ENCODE measurements at places on chromosomes 1 and 21.

DNA sequence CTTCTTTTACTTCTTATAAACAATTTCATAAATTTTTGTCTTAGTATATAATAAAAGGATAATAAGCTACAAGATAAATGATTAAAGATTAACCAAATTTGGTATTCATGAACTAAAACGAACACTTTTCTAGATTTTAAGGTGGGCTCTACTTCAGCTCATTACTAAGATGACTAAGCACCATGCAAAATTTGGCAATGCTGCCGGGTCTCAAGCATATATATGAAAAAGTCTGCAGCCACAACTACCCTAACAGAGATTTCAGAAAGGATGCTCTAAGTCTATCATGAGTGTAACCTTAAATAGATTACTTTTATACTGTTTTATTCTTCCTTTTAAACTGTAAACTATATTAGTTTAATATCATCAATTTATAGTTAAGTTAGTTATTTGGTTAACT is 47.8 kb downstream of the BRWD1 start:
- no peak for DNase-seq

- no peak for DNase-seq
These were observed 44.1 kb downstream of the S100B start for GRCh38 chr21:46560568-46561444.

DNA sequence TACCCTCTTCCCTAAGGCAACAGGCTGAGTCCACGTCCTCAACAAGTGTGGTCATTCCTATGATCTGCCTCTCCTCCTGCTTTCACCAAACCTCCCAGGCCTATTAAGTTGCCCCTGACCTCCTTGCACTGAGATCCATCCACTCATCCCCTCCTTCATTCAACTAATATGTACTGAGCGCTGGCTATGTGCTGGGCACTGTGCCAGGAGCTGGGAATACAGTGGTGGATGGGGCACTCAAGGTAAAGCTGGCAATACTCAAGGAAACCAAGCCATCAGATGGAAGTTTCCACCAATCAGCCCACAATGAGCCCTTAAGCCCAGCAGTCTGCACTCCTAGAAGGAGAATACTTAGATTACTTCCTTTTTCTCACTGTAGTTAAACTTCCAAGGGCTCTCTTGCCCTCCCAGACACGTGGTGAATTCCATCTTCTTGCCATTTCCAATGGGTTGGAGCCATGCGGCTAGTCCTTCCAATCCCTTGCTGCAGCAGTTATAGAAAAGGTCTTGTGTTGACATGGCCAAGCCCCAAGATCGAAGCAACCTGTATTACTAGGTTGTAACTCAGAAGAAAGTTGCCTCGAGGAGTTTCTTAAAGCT is 279.9 kb upstream of the RUNX1 start:
- no peak for DNase-seq

GRCh38 chr1:220003015-220003414 is 43.3 kb downstream of the EPRS1 start:
- no peak for DNase-seq

DNA sequence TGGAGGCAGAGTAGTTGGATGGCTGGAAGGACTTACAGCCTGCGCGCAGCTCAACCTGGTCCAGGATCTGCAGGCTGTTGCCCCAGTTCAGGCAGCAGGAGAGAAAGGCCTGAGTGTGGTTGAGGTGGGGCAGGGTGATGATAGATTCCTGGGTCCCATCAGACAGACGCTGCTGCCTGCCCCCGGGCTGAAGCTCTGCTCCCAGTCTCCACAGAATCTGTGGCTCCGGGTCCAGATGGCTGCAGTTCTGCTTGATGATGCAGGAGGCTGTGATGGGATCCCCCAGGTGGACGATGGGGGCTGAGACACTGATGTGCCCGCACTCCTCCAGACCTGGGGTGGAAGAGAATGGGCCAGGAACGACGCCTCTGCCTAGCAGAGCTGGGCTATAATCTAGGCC is 7.4 kb downstream of the CSF3R start:
- DNase-seq: no peak

- no peak for DNase-seq
These were observed 47.7 kb downstream of the ELAVL4 start for GRCh38 chr1:50156241-50157010.

DNA sequence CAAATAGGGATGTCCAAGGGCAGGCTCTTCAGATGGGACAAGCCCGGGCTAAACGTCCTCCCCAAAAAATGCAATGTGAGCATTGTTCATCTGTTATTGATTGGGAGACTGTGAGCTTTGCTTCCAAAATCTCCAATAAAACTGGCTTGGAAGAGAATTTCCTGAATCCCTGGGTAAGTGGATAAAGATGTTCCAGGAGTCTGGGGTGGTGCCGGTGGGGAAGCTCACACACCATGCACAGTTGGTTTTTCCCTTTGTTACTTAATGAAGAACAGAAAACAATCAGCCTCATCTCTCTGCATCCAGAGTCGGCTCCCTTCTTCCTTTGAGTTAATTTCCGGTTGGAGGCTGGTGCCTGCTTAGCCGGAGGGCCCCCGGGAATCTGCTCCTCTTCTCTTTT is 72.1 kb upstream of the ZBTB40 start:
- no peak for DNase-seq

DNA sequence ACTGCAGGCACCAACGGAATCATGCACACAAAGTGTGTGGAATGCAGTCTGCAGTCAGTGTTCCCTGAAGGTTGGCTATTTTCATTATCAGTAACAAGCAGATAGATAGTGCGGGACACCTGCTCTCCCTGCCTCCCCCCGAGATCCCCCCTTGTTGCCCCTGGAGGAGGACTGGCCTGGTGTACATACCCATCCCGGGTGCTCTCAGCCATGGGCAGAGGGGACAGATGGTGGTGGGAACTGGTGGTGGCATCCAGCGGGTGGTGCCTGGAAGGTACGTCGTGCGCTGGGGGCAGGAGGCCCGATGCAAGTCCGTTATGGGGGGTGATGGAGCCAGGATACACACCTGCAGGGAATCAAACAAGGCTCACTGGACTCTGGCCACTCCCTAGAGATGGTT is 55.2 kb downstream of the DMRTB1 start:
- DNase-seq: no peak

- DNase-seq: no peak
These were observed 32.0 kb downstream of the SLC45A1 start for GRCh38 chr1:8349961-8350360.

- DNase-seq: no peak
These were observed 346.2 kb downstream of the BARHL2 start for GRCh38 chr1:90370686-90371447.

GRCh38 chr1:210608767-210609166 is 280.1 kb downstream of the HHAT start:
- no peak for DNase-seq

GRCh38 chr1:203702130-203702577 is 62.8 kb upstream of the LAX1 start:
- DNase-seq: no peak

DNA sequence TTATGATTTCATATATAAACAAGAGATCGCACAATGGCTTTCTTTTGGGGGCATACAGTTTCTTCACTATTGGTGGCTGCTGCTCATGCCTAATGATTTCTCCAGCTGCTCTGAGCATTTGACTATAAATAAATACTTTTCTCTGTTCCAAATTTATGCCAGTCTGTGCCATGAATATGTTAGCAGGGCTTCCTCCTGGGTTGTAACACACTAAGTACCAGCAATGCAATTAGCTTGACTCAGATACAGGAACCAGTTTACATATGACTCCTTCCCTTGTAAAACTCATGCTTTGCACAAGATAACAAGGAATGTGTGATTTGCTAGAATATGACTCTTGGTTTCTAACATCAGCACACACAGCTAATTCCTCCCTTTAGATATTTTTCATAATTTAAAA is 1629.7 kb downstream of the NCAM2 start:
- DNase-seq: no peak

- DNase-seq: no peak
These were observed 23.5 kb downstream of the ASB17 start for GRCh38 chr1:75908717-75909152.

GRCh38 chr1:21821385-21822019 is 9.4 kb downstream of the LDLRAD2 start:
- no peak for DNase-seq

GRCh38 chr1:1165485-1165884 is 8.2 kb upstream of the TTLL10 start:
- DNase-seq: no peak

GRCh38 chr1:107673006-107673405 is 292.0 kb downstream of the VAV3 start:
- DNase-seq: no peak

- no peak for DNase-seq
These were observed 19.0 kb upstream of the ABCG1 start for GRCh38 chr21:42199868-42200463.

- DNase-seq: no peak
These were observed 15.5 kb downstream of the DEGS1 start for GRCh38 chr1:224198572-224198971.

DNA sequence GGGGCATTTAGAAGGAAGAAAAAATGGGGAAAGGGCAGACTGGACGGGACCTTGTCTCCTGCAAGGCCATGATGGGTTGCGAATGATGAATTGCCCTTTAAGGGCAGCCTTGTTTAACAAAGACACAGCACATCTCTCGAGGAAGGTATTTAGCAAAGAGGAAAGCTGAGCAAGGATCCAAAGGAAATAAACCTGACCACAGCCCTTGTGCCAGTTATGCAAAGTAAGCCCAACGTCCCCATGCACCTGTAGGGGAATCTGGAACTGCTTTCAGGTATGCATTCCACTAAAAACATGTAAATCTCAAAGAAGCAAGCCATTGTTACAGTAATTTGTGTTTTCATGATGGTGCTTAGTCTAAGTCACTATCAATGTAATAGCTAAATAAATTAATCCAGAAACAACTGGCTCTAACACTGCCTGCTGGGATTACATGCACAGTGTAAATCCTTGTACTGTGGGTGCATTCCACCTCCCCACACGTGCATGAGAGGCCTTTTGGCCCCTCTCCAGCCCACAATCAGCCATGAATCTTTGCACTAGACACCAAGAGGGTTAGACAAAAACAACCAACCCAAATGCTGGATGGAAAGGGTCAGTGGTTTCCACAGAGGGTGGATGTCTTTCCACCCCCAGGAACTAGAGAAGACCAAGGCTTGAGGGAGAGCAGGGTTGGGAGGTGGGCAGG is 228.8 kb upstream of the KAZN start:
- no peak for DNase-seq

GRCh38 chr1:87435484-87435883 is 106.8 kb downstream of the LMO4 start:
- no peak for DNase-seq

- no peak for DNase-seq
These were observed 20.8 kb upstream of the TENT5C start for GRCh38 chr1:117585086-117585485.

DNA sequence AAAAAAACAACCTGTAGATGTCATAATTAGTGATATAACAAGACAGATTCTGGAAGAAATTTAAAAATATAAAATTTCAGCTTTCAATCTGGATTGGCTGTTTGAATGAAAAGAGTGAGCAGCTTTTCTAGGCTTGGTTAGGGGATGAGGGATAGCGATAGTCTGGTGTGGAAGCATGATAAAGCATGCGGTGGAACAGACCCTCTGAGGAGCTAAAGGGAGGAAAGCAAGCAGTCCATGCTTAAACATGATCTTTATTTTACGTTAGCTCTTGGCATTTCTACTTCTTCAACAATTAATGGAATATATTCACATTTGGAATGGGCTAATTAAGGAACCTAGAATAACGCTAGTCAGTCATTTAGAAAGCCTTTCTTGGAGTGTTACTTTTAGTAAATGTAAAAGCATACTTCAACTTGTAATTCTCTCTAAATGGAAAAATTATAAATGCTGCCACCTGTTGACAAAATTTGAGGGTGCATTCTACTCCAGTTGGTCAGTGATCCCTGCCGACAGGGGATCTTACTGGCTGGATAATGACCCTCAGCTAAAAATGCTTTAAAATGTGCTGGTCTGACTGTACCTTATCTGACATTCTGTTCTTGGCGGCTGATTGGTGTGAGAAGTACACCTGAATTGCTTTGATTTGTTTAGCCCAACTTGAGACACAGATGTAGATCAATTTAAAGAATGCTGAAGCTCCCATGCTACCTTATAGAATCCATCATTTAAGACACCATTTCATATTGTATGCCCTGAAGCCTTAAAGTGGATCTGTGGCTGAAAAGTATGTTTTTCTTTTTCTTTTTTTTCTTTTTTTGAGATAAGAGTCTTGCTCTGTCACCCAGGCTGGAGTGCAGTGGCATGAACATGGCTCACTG is 61.2 kb downstream of the AK4 start:
- DNase-seq: no peak

- DNase-seq: no peak
These were observed 42.5 kb downstream of the GPR88 start for GRCh38 chr1:100580446-100580845.

DNA sequence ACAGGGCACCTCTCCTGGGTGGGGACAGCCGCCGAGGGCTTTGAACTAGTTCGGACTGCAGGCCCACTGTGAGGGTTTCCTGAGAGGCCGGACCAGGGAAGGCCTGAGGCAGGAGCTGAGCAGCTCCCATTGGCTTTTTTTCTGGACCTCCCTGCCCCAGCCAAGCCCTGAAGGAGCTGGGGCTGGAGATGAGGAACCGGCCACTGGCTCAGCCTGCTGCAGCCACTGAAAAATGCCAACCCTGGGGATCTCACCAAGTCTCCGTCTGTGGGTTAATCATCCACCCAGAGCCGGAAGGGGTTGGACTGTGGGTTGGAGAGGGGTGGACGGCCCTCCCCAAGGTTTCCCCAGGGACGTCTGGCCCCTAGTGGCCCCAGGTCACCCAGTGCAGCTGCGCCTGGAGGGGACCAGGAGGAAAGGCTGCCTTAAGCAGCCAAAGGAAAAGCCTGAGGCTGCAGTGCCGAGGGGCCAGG is 2.5 kb downstream of the VWA1 start:
- DNase-seq: no peak

- no peak for DNase-seq
These were observed 520.5 kb downstream of the SMYD3 start for GRCh38 chr1:245986404-245987218.

- DNase-seq: no peak
These were observed 36.5 kb downstream of the FOXJ3 start for GRCh38 chr1:42298520-42298919.

DNA sequence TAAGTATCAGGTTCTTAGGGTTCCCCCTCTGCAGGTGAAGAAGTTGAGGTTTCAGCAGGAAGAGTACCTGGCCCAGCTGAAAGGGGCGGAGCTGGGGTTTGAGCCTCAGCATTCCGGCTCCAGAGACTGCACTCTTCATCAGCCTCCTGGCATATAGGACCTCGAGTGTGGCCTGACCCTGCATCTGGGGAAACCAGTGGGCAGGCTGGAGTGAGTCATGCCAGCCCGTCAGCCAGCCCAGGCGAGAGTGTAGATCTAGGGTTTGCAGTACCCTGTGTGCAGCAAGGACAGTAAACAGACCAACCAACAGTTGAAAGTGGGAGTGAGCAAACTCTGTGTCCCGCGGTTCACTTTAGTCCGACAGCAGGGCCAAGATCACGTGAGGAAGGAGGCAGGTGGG is 14.1 kb downstream of the MFSD2A start:
- DNase-seq: no peak

GRCh38 chr21:44780767-44781459 is 20.7 kb downstream of the UBE2G2 start:
- no peak for DNase-seq
